Spinal cord (tissue), 10 donors: ENCODE measurements at places on chromosomes 7 and 10. TPM values are rescaled to one million over a fixed set of nuclear protein-coding genes. Genes with fewer than 3 reads are reported as not detected.

The DEPP1 gene
- 18.1 TPM for total RNA-seq

The ANKIB1 gene
- total RNA-seq: 73.0 TPM

The KCNIP2 gene
- 11.0 TPM for total RNA-seq

The GNAT3 gene
- not detected for total RNA-seq

The TMEM248 gene
- total RNA-seq: 101 TPM

The MGMT gene
- 14.0 TPM for total RNA-seq

The HTR7 gene
- total RNA-seq: 3.0 TPM
